DMS 273 treated with DMSO at 0.1 percent for 48 hours (cell line): ENCODE measurements at places on chromosomes 12 and 14.

DNA sequence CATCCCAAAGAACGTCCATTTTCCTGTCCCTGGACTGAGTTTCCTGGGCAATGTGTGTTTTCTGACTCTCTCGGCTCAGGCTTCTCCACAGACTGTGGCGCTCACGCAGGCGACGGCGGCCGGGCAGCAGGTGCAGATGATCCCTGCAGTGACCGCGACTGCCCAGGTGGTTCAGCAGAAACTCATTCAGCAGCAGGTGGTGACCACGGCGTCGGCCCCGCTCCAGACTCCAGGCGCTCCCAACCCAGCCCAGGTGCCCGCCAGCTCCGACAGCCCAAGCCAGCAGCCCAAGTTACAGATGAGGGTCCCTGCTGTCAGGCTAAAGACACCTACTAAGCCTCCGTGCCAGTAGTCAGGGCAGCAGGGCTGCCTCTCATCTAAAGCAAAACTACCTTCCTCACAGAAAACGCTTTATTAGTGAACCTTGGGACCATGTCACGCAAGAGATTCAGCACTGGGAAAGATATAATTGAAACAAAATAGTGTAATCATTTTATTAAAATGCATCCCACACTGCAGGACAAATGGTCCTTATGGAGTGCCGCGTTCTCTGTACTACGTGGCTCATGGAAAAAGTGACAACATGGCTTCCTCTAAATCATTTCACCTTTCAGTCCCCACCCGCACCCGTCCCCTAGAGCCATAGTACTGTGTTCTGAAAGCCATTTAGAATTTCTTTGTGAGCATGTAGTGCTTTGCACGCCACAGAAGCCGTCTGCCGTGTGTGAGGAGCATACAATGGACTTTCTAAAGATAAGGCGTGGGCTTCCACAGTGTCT, 66.6 kb downstream of the DDX51 start:
- DNase-seq = no peak

GRCh38 chr14:33532553-33532952, 418.3 kb downstream of the EGLN3 start:
- no peak for DNase-seq

GRCh38 chr14:33714527-33715226, 236.2 kb downstream of the EGLN3 start:
- no peak for DNase-seq

DNA sequence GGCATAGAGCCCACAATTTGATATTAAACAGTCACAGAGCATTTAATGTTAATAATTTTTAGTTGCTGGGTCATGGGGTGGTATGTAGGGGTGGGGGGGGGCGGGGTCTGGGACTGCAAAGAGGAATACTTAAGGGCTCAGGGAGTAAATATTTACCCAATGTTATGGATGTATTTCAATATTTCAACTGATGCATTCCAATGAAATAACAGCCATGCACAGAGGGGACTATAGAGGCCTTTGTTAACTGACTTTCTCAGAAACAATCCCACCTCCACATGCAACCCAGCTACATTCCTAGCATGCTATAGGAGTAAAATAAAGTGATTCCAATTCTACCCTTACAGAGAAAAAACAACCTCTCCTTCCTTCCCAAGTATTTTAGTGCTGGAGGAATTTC, 7.9 kb upstream of the BBS10 start:
- no peak for DNase-seq

DNA sequence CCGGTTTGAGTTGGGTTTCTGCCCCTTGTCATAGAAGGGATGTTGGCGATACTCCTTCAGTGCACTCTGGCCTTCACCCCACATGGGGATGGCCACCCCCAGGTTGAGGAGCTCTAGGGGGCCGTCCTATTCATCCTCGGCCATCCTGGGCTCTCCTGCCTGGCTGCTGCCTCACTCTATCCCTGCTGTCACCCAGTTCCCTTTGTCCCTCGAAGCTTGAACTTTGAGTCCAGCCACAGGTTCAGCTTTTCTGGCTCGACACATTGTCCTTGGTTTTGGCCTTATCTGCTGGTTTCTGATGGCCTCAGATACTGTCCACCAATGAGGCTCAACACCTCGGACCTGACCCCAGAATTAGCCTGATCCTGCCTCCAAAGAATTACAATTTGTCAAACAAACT, 58.6 kb downstream of the C14orf132 start:
- no peak for DNase-seq

DNA sequence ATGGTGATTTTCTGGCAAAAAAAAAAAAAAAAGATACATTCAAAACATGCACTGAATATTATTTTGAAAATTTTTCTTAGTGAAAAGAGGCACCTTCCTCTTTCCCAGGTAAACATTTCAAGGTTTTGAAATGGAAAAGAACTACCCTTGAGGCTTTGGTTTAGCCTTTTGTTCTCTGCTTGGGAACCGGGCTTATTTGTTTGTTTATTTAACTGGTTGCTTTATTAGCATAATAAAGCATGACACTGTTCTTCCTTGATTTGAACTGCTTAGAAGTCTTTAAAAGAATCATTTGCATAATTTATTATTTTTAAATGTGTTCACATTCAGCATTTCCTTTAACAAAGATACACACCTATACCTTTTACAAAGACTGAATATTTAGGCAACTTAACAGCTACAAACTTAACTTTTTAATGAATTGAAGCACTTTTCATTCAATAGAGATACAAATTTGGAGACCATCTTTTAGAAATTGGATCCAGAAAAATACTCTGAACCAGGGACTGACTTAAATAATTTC, 174.5 kb downstream of the FBXL14 start:
- no peak for DNase-seq

DNA sequence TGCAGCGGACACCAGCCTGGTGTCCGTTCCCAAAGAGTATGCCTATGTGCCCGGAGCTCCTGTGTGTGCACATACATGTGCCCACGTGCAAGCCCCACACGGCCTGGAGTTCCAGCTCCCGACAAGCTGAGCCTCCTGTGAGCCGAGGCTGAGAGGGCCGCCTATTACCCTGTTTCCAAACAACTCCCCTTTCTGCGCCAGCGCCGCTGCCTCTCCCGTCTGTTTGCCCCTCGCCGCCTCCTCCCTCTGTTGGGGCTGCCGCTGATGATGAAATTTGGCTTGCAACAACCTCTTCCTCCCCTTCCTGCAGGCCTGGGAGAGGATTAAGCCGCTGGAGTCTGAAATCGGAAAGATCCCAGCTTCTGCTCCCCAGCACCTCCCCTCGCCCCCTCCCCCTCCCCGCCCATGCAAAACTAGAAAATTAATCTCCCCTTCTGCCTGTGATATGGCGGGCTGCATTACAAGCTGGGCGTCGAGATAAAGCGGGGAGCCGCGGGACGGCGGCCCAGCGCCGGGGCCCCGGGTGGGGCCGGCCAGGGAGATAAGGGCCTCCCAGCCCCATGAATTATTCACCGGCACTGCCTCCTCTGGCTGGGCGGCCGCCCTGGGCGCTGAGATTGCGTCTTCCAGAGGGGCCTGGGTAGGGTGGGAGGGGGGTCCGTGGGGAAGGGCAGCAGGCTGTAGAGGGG, 6.8 kb upstream of the ASIC1 start:
- DNase-seq = no peak

GRCh38 chr14:31283578-31284252, 76.1 kb upstream of the HECTD1 start:
- no peak for DNase-seq

DNA sequence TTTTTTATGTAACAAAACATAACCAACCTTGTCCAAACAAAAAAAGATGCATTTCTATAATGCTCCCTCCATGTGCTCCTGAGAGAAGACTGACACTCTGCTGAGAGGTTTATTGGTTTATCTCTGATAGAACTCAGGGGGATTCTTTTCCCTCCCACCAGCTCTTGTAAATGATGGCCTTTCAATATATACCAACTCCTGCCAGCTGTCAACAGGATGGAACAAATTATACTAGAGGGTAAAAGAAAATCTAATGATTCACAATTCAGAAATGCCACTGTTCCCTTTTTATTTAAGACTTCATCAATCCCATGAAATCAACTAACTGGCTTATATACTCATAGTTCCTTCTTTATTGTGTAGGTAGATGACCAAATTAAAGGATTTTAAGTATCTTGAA, 25.4 kb downstream of the PSMC1 start:
- DNase-seq = no peak

DNA sequence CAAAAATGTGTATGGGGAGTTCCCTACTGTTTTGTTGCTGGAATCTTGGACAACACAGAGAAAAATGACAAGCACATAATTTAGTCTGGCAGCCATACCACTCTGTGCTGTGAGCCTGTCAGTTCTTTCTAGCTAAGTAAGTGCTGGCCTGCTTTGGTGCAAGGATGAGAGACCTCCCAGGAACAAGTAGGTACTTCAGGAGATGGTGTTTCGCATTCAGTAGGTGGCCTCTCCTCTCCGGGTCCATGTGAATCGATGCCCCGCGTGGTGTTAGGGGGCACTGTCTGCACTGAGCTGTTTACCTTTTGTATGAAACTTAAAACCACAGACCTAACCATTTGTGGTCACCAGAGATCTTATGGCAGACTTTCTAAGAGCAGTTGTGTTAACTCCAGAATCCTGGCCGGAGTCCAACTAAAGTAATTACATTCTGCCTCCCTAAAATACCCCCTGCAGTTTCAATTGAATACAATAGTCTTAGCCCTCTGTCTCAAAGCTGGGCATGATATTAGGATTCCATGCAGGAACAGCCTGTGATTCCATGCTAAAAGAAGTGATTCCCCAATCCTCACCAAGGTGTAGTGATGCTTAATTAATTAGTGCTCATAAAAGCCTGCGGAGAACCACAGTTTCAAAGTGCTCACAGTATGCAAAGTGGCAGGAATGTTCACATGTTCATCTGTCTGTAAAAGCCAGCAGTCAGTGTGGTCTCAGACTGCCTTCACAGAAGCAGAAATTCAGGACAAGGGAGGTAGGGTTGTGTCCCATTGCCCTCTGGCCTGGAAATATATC, 64.2 kb downstream of the LLPH start:
- DNase-seq = peak; percentile 76

- DNase-seq = no peak
Measured at GRCh38 chr12:104827587-104827986, 130.5 kb downstream of the SLC41A2 start.

DNA sequence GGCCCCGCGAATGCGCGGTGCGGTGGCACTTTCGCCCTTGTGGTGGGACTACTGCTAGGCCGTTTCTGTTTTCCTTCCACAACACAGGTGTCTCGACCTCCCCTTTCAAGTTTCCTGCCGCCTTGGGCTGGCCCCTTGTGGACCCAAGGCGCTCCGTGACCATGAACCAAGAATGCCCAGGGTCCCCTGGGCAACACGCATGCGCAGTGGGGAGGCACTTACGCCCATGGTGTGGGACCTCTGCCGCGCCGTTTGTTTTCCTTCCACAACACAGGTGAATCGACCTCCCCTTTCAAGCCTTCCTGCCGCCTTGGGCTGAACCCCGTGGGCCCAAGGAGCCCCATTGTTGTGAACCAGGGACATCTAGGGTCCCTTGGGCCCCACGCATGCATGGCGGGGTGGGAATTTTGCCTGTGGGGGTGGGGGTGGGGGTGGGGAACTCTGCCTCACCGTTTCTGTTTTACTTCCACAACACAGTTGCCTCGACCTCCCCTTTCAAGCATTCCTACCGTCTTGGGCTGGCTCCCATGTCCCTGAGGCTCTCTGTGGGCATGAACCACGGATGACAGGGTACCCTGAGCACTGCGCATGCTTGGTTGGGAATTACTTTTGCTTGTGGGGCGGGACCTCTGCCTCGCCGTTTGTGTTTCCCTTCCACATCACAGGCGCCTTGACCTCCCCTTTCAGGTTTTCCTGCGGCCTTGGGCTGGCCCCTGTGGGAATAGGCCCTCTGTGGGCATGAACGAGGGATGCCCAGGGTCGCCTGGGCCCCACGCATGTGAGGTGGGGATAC, 355.1 kb downstream of the ALG10 start:
- no peak for DNase-seq

GRCh38 chr12:102726686-102727085, 190.4 kb downstream of the PAH start:
- no peak for DNase-seq

DNA sequence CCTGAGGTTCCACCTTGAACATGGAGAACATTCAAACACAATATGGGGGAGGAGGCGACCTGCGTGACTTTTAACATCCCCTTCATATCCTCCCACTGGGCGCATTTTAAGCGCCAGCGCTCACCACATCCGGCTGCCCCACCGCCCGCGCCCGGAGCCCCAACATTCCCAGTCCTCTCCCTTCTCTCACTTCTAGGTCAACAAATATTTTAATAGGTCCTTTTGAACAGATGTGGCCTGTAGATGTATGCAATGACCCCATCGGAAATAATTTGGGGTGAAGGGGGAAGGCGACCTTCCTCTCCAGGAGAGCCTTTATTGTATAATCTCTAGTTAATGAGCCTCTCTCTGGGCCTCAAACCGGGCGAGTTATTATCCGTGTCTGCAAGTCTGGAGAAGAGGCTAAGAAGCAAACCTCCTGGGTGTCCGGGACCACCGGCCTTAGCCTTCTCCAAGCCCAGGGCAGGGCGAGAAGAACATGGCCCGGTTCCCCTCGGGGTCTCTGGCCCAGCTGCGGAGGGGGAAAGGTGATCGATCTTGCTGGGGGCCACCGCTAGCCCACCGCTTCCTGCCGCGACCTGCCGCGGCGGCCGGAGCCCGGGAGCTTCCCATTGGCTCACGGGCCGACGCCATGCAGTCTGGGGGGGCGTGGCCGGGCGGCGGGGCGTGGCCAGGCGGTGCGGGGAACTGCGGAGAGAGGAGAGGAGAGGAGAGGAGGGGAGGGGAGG, 83.2 kb upstream of the HMGA2 start:
- no peak for DNase-seq

DNA sequence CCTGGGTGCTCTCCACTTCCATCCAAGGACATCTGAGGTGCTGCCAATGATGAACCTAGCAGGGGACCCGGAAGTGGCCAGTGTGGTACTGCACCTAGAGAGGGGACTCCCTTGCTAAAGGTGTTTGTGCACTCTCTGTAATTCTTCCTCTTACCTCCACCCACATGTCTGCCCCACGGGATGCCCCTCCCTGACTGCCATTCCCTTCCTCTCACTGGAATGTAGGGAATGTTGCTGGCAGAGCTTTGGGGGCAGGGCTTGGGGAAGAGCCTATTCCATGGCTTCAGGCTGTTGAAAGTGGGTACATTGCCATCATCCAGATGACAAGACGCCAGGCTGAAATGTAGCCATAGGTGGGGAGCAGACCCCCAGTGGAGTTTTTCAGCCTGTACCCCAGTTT, 153.2 kb downstream of the SMOC1 start:
- no peak for DNase-seq

- DNase-seq = no peak
Measured at GRCh38 chr14:101628975-101629374, 67.7 kb downstream of the DIO3 start.

GRCh38 chr14:33612197-33612505, 338.7 kb downstream of the EGLN3 start:
- no peak for DNase-seq

DNA sequence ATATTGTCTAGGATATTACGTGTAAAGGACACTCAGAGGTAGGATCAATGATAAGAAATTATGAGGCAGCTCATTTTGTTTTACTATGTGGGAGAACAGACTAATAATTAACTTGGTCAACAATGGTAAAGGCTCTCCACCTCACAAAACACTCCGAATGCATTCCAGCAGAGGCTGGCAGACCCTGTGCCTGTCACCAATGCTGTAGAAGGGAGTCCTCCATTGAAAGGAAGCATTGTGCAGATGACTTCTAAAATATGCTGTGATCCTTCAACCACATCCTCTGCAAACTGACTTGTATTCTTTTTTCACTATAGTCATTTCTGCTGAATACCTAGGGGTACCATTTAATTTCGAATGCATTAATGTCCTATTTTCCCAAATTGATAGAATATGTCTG, 119.6 kb upstream of the EEA1 start:
- DNase-seq = no peak

- DNase-seq = no peak
Measured at GRCh38 chr12:52698651-52699340, 4.5 kb downstream of the KRT77 start.
